ENCODE measurements at places on chromosomes 7 and 10.

DNA sequence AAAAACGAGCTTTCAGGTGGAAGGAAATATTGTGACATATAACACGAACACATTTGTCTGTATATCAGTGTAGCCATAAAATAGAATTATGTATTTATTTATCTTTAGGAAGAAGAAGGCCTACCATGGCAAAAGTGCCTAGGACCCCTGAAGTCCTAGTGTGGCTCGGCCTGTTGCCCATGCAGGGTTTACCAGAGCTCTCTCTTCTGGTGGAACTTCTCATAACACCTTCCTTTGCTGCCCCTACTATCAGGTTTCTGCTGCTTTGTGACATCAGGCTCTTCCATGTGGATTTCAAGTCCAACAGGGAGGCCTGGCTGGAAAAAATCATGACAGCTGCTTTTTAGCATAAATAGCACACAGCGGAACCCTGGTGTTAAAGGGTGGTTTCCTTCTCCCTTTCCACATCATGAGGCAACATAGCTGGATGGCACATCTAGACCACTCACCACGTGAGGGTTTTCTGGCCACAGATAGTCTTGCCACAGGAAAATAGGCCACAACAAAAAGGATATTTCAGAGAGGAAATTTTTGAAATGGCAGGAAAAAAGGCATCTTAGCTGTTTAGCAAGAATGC, 44.8 kb upstream of the ADO start:
- DNase-seq, result no peak

DNA sequence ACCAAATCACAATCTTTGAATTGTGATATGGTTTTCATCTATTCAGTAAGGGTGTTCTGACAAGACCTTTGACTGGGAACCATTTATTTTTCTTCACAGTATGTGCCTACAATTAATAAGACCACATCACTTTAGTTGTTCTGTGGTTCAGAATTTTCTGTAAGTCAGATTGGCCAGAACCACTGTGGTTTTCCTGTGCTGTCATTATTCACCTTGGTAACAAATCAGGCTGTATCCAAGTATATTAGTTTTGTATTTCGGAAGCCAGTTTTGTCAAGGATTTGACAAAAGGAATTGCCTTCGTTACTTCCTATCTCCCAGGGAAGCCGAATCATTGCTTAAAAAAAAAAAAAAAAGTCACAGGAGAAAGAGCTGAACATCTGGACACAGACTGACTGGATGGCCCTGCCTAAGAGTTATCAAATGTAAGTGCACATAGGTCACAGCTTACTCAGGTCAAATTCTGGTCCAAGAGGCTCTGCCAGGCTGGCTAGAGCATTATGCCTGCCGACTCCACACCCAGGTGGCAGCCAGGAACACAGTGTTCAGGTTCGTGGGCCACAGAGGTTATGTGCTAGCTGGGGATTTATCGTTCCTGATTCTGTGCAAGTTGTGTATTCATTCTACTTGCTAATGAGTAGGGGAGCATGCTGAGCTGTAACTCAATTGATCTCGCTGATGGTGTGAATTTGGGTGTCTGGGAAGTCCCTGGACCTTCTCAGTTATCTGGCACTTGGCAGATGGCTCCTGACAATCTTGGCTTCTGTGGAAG, 175.3 kb downstream of the JAZF1 start:
- no peak for DNase-seq

DNA sequence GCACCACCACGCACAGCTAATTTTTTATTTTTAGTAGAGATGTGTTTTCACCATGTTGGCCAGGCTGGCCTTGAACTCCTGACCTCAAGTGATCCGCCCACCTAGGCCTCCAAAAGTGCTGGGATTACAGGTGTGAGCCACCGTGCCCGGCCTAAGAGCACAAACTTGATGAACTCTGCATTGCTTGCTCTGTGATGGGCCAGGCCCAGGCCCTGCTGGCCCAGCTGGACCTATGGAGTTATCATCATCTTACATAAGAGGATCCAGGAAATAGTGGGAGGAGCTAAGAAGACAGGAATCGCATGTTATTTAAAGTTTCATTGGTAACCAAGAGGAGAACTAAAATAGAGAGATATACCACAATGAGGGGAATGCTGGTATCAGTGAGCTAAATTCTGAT, 86.9 kb downstream of the DAGLB start:
- DNase-seq, result no peak

DNA sequence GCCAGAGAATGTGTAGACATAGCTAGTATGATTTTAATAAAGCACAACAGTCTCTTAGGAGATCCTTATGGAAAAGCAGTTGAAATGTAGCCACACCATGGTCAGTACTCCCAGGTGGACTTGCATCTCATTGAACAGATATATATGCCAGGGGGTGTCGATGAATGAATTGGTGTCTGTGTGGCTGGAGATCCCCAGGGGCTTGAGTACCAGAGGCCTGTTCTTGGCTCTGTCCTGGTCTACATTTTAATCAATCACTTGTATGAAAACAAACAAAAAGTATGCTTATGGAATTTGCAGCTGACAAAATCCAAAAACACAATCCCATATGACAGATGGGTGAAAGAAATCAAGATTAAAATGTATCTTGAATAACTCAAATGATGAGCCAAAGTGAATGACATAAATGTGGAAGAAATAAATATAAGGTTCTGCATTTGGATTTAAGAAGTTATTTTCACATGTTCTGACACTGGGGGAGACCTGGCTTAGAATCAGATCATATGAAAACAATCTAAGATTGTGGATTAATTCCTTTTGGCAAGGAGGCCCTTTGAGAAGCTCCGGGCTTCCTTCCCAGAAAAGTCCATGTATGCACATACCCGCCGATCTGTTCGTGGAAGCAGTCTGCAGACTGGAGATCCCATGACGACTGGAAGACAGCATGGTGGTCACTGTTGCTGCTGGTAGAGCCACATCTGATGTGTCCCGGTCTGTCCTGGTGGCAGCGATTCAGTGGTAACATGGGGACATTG, 15.6 kb downstream of the CLEC2L start:
- no peak for DNase-seq

- DNase-seq, result no peak
Measured at GRCh38 chr10:136465-136762, 1.2 kb downstream of the ZMYND11 start.

DNA sequence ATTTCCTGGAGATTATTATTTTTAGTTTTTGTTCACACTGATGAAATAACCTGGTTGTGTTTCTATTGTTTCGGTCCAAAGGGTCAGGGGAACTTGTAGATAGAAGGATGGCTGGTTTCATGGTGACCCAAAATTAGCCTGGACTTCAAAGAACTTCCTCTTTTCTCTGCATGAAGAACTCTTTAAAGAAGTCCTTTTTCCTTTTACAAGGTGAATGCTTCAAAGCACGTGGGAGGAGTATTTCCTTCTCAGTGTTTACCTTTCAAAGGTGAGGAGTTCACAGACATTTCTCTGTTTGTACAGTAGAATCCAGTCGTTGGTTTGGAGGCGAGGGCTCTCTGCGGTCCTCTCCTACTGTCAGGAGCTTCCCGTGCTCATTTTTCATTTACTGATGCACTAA, 561.7 kb downstream of the GATA3 start:
- DNase-seq, result no peak

GRCh38 chr10:114900658-114901057, 37.3 kb upstream of the TRUB1 start:
- no peak for DNase-seq

DNA sequence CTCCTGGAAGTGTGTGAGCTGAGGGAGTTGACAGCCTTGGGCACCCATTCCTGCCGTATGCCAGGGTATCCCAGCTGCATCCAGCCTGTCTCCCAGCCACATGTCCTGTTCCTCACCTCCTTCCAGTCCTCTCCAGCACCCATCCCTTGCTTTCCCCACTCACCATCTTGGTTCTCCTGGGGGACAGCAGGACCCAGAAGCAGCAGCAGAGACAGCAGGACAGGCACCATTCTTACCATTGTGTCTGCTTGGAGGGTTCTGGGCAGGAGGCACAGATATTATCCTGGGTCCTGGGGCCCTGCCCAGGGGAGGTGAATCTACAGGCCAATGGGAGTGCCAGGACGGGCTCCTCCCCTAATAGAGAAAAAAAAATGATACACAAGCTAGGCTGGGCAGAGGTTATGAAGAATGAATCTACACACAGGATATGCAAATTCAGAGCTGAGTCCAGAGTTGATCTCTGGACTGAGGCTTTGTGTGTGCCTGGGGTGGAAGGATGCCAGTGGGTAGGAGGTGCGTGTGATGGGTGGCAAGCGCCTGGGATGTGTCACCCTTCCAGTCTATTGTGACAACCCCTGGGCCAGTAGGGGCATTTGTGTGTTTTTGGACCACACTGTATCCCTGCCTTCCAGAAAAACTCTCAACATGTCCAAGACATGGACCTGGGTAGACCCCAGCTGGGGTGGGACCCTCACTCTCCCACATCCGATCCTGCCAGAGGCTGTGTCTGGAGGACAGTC, at the start of gene AZGP1:
TSS of gene AZGP1 (minus strand) at position 250 of the 740 bp plus-strand sequence. CDS start at position 239, 11 bp downstream.
- DNase-seq, result no peak

DNA sequence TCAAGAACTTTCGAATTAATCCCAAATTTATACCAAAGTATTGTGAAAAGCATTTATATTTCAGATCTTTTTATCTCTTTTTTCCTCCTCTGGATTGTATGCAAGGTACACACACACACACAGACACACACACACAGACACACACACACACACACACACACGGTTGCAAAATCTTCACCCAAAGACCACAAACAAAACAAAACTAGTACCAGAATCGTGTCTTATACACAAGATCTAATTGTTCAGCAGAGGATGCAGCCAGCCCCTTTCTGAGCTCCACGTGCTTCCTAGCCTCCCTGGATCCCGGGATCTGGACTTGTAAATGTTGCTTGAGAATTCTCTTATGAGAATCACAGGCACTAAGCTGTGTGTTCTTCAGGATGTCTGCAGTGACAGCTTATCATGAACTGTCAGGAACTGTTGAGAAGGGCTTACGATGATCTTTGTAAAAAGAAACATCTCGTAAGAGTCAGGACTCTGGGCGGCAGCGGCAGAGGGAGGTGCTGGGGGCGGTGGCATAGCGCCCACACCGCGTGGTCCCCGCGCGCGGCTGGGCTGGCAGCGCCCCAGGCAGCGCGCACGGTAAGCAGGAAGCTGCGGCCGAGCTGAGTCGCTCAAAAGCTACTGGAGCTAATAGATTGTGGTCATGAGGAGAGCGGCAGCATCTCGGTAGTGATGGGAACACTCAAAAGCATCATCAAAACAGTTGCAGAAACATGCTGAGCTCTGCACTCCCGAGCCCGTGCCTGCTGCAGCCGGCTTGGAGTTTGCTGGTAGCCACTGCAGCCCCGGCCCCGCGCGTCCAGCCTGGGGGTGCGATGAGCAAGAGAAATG, 277.6 kb downstream of the GATA3 start:
- peak; percentile 87 for DNase-seq

DNA sequence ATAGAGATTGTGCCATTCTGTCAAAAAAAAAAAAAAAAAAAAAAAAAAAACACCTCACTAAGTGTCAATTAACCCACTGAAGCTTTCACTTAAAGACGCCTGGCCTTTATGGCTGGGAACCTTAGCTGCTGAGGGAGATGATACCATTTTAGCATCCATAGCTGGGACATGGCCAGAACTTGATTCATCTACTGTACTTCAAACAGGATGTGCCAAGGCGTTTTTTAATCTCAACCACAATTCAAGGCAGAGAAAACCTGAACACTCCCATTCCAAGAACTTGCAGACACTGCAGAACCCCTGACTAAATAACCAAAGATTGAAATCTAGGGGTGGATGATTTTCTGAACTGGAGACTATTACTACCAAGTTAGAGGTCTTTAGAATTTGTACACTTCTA, 996.6 kb downstream of the SORCS1 start:
- DNase-seq, result no peak

DNA sequence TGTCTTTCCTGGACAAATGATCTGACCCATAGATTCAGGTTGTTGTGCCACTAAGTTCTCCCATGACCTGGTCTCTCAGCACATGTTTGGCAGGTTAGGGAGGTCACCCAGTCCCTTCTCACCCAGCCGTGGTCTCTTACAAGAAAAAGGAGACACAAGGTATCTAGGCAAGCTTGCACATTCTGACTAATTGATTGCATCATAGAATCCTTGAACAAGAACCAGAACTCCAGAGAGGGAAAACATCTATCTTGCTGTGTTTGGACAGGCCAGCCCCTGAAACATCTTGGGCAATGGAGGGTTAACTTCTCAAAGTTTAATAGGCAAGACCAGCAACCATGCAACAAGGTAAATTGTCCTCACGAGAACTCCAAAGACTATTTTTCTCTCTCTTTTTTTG, 8.5 kb upstream of the HK1 start:
- no peak for DNase-seq

DNA sequence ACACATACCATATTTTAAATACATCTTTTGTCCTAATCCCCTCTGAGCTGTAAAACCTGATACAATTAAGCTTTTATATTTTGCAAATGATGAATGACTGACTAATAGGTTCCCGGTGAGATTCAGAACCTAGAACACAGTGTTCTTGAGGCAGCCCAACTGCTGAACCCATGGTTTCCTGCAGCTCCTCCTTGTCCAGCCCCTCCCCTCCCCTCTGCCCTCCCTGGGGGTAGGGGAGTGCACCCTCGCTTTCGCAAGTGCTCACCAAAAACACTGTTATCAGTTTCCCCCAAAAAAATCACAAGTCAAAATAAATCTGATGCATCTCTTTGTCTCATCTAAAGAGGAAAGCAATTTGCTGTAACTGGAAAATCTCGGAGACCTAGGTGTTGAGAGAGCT, 602.8 kb downstream of the KCNMA1 start:
- no peak for DNase-seq

- no peak for DNase-seq
Measured at GRCh38 chr7:98681511-98681910, 64.4 kb downstream of the NPTX2 start.

DNA sequence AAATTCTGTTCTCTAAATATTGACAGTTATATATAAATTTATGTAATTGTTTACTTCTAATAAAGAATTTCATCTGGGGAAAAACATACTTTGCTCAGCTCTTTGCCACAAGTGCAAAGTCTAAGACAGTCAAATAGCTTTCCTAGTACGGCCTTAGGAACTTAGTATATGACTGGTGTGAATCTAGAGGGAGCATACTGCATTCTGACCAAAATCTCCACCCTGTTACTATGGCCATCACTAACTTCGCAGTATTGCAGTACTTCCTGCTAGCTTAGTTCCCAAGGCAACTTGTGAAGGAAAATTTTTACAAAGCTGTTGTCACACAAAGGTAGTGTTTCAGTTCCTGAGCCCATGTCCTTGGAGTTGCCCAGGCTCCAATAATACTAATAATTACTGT, 181.5 kb downstream of the CFTR start:
- no peak for DNase-seq

GRCh38 chr7:28055161-28055544, 125.4 kb downstream of the JAZF1 start:
- DNase-seq, result no peak

DNA sequence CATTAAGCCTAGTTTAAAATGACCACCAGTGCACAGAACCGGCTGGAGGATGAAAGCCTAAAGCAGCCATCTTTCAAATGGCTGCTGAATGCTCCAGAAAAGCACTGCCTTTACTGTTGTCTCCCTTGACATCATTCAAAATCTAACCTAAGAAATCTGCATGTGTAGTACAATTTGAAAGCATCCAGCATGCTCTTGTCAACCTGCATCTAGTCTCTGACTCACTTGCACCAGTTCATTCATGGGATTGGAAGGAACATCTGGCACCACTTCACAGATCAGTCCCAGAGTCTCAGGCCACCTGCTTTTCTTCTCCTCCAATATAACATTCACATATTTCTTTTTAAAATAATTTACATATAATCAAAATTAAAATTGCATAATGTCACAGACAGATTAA, 76.2 kb downstream of the RNF133 start:
- no peak for DNase-seq

- DNase-seq, result no peak
Measured at GRCh38 chr7:101486433-101487104, 123.9 kb downstream of the COL26A1 start.

GRCh38 chr7:123823898-123824753, 20.8 kb upstream of the HYAL4 start:
- DNase-seq, result peak; percentile 69

GRCh38 chr7:85928500-85928899, 715.2 kb upstream of the GRM3 start:
- no peak for DNase-seq

Measured in stimulated activated effector memory CD8-positive, alpha-beta T cell treated with anti-CD3 and anti-CD28 coated beads, Interleukin-12 subunit alpha, Interleukin-12 subunit beta, amount 100 ng/mL, for 72 hours (primary cell).